Tibial nerve (tissue), 4 donors: ENCODE measurements at places on chromosomes 6 and 20.

DNA sequence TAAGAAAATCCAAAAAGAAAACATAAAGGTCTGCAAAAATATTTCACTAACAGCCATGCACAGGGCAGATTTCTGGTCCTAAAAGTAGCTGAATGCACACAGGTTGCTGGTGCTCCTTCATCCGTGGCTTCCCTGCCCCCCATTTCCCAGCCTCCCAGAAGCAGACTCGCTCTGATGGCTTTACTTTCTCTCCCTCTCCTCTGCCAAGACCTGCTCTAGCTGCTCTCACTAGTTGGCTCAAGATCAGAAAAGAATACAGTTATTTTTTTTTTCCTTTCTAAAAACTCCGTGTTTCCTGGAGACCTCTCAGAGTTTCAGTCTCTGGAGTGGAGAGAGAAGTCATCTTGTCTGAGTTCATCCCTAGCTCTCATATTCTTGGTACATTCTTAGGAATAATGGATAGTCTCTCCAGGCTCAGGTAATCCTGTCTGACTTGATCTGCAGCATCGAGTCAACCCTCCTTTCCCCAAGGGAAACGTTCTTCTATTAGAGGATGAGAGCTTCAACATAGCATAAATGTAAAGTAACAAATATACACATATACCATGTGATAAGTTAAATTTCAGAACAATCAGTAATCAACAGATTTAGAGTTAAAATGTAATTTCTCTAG, 214.2 kb downstream of the TBC1D7 start:
- no peak for DNase-seq

DNA sequence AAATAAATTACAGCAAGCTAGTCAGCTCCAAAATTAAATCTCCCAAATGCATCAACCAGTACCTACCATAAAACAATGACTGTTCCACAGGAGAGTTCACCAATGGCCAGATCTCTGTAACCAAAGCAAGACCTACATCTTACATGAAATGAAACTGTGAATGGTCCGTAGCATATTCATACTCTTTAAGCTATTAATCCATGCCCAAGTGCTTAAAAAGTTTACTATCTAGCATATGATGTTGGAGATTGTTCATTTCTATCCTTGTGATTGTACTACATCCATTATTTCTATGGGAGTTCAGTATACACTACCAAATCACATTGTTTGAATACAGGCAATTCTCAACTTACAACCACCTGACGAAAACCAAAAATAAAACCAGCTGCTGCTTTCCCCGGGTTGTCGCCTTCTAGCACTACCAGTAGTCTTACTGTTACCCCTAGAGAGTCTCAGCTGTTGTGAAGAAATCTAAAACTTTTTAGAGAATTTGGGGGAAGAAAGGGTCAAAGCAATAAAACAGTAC, 38.0 kb downstream of the HIVEP2 start:
- no peak for DNase-seq

GRCh38 chr6:13847326-13848050, 33.1 kb upstream of the MCUR1 start:
- DNase-seq: no peak

- no peak for DNase-seq
Observed at GRCh38 chr6:93970684-93971083, 551.3 kb upstream of the EPHA7 start.

DNA sequence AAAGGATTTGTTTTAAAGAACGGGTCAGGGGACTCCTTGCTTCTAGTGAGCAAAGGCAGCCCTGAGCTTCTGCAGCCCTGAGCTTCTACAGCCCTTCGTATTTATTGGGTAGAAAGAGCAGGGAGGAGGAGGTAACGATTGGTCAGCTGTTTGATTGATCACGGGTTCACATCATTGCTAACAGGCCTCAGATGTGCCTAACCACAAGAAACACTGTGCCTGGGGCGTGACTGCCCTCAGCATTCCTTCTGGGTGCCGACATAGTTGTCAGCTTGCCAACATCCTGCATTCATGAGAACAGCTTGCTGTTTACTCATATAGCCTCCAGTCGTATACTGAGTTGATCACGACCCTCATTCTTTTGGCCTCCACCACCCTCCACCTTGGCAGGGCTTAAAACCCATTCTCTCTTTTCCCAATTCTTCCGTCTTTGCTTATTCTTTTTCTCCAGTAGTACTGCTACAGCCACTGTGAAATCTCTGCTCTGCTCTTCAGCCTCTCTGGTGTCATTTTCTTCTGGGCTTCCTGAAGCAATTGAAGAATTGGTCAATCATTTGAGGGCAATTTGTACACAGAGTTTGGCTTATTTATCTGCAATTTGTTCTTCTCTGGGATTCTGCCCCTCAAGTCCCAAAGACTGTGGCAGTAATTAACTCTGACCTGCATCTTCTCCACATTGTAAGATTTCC, 25.4 kb upstream of the NOP56 start:
- DNase-seq: no peak

GRCh38 chr20:62787866-62788265, 8.4 kb upstream of the MRGBP start:
- no peak for DNase-seq

- DNase-seq: no peak
Observed at GRCh38 chr6:43801495-43802181, 31.6 kb downstream of the VEGFA start.

DNA sequence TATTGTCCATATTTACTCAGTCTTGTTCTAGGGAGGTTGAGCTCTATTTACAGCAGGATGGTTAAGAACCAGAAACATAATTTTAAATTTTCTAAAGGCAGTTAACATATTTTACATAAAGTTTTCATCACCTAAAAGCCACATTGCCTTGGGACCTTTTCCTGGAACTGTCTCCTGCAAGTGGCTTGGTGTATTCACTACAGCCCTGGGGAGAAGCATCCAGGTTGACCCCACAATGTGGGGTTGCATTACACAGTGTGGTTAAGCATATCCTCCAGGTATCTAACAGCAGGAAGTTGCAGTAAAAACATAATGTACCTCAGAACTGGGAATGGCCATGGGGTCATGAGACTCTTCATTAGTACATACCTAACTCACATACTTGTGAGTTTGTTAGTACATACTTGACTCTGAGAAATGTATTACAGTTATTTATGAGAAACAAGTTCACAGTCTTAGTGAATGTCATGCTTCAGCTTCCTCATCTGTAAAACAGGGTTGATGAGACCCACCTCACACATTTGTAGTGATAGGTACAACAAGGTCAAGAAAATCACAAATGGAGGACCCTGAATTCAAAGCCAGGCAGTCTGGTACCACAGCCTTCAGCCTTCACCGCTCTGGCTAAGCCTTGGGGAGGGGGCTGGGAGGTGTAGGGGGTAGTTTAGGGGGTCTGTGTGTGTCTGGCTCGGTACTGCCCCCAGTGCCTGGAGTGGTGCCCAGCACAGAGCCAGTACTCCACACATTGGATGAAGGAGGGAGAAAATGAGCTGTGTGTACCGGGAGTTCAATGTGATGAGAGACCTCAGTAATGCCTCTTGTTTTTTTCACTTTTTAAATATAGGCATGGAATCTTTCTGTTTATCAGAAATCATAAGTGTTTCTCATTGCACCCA, 52.9 kb downstream of the KAT14 start:
- DNase-seq: no peak

DNA sequence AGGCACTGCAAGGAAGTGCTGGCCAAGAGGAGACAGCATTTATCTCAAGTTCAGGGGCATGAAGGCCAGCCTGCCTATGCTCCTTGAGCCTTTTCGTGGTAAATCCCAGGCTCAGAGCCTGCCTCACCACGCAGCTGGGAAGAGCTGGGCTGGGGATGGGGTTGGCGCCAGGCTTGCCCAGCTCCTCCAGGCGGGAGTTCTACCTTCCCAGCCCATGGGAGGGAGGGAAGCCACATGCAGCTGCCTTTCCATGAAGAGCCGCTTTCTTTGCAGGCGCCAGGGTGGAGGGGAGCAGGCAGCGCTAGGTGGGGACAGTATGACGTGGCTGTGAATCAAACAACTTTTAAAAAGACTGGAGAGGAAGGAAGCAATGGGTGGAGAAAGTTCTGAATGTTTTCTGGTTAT, 19.5 kb upstream of the SIRT5 start:
- no peak for DNase-seq

- no peak for DNase-seq
Observed at GRCh38 chr6:62976566-62976965, 234.7 kb upstream of the FKBP1C start.

GRCh38 chr6:134830194-134830593, 119.7 kb downstream of the ALDH8A1 start:
- no peak for DNase-seq

- no peak for DNase-seq
Observed at GRCh38 chr6:112288475-112288874, 34.1 kb upstream of the LAMA4 start.

- no peak for DNase-seq
Observed at GRCh38 chr6:22965889-22966288, 396.5 kb downstream of the HDGFL1 start.

GRCh38 chr6:97049253-97050011, 124.9 kb downstream of the KLHL32 start:
- DNase-seq: no peak

- DNase-seq: no peak
Observed at GRCh38 chr6:77548190-77548589, 84.9 kb upstream of the HTR1B start.

- DNase-seq: no peak
Observed at GRCh38 chr6:117483004-117483644, 650 bp downstream of the DCBLD1 start.

GRCh38 chr6:91483415-91484105, 896.7 kb upstream of the MAP3K7 start:
- DNase-seq: no peak

- DNase-seq: no peak
Observed at GRCh38 chr6:17494919-17495318, 101.5 kb downstream of the CAP2 start.

- no peak for DNase-seq
Observed at GRCh38 chr20:39264506-39265172, 302.5 kb downstream of the DHX35 start.

DNA sequence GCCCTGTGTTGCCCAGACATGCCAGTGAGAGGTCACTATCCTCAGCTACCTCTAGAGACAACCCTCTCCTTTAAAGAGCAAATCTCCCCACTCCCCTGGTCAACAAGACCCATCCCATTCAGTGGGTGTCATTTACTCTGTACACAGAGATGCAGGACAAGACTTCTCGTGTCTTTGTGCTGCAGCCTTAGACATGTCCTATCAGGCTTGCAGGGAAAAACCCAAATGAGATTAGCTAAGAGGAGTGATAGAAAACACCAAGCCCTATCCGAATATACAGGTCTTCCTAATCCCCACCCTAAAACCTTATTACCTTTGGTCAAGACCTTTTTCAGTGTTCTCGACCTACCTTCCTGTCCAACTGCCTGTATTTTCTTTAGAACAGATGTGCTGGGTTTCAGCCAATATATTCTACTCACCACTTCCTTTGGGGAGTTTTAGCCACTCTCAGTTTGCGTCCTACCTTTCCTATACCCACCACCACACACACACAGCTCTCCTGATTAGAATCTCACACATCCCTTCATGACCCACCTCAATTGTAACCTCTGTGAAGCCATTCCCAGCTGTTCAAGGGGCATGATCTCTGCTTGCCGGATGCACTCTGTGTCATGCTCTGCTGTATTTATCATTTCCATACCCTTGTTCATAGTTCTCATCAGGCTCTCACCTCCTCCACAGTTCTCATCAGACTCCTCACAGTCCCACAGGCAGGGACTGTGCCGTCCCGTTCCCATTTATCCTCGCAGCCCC, 39.7 kb downstream of the TRAM2 start:
- no peak for DNase-seq
